ENCODE measurements at places on chromosomes 1 and 21.

DNA sequence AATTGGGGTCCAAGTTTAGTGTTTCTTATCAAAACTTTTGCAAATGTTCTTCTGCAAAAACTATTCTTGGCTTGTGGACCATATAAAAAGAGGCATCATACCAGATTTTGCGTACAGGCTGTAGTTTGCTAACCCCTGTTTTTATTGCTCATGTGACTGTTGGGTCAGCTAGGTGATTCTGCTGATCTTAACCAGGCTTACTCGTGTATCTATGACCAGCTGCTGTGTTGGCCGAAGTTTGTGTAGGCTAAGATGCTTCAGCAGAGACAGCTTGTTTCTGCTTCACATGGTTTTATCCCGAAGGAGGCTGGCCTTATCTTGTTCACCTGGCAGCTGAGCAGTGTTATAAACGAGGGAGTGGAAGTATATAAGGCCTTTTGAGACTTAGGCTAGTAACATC lies 38.2 kb downstream of the POU2F1 start:
- DNase-seq = no peak

- DNase-seq = no peak
Measured at GRCh38 chr1:12338017-12338416, 108.2 kb downstream of the VPS13D start.

DNA sequence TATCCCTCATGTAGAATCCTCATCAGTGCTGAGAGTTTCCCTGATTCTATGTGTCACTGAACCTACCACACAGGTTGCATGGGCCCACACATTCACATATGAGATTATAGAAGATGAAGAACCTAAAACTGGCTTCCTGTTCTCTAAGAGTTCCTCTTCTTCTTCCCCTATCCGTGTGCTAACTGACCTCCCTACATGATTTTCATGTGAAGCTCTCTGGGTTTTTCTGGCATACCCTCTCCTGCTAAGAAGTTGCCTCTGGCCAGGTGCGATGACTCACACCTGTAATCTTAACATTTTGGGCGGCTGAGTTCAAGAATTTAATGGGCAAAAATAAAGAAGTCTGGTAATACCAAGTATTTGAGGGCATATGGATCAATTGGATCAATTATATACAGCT lies 5.5 kb upstream of the CD244 start:
- no peak for DNase-seq

- DNase-seq = no peak
Measured at GRCh38 chr1:24027838-24028468, 47.8 kb upstream of the SRSF10 start.

DNA sequence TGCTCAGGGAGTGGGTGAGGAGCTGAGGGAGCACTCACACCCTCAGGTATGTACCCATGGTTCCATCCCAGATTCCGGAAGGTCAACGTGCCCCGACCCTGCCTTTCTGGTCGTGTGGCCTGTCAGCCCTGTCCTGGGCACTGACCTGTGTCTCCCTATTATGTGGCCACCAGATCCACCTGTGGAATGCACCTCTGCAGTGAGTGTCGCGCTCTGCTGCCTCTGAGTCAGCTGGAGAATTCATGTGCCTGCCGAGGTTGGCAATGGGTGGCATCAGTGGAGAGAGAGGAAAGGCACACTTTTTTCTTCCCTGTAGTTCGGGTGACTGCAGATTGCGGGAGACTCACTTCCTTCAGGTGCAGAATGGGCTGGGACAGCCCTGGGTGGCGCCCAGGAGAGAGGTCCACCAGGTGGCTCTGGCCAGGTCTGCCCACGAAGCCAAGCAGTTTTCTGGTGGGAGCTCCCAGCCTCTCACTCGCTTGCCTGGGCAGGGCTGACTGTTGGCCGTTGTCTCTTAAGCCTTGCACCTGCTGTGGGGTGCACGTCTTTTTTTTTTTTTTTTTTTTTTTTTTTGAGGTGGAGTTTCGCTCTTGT lies 176.1 kb upstream of the TMEM51 start:
- DNase-seq = no peak

- DNase-seq = no peak
Measured at GRCh38 chr1:28887419-28887834, 26.9 kb upstream of the EPB41 start.

DNA sequence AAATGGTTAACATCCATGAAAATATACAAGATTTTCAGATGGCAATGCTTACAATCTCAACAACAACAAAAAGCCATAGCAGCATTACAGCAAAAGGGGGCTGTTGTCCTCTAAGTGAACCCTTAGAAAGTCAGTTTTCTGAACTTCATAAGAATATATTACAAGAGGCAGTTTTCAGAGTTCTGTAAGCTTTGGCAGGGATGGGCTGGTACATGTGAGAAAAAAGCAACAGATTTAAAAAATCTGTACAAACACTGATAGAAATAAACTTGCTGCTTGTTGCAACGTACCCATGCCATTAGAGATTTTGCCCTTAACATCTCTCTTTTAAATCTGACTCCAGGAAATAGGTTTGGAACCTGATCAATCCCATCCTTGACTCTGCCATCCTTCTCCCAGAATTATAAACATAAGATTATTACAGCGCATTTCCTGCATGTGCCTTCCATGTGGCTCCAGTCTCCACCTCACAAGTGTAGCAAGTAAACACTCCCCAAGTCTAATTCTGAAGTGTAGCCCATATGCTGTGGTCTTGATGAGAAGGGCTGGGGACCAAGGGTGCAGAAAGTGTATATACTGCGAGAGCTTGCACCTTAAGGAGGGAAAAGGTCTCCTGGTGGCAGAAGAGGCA lies 101.4 kb upstream of the TSPAN2 start:
- DNase-seq = peak; percentile 31

DNA sequence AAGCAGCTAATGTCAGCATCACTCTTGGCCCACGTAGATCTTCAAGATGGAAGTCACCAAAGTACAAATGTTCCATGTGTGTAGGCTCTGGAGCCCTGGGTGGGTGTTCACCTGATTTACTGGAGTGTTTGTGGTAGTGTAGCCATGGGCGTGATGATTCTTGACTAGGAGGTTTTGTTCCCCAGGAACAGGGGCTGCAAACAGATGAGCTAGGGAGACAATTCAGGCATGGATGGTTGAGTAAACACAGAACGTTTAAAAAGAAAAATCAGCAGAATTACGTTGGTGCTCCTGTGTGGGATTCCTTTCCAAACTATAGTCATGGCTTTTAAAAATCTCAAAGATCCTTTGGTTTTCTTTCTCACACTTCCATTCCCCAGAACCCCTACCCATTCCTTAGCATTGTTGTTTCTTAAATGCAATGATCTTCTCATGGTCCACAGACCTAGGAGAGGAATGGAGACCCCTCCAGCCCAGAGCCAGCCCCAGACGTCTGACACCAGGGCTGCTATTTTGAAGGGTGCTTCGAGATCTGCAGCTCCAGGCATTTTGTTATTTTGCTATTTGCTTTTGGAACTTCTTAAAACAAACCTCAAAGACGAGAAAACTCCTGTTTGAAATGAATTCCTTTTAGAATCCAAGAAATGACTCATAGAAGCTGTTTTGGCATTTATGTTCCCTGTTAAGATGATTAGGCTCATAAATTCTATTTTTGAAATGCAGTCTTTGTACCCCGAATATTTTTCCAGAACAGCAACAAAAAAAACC lies 115.1 kb downstream of the ETS2 start:
- DNase-seq = no peak

DNA sequence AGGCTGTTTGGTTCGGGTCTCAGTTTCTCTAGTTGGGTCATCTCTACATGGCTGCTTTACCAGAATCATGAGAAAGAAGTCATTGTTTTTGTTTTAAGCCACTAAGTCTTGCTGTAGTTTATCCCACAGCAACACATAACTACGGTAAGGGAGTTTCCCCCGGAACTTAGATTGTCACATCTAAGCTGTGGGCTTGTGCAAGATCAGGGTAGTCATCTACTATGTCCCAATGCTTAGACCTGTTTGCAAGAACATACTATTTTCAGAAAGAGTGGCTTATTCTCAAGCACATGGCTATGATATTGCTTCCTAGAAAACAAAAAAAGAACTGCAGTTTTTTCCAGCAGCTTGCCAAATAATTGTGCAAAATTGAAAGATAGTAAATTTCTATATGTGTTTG lies 18.0 kb upstream of the OLIG2 start:
- DNase-seq = no peak

- DNase-seq = no peak
Measured at GRCh38 chr1:206955476-206956451, 9.5 kb upstream of the PIGR start.

DNA sequence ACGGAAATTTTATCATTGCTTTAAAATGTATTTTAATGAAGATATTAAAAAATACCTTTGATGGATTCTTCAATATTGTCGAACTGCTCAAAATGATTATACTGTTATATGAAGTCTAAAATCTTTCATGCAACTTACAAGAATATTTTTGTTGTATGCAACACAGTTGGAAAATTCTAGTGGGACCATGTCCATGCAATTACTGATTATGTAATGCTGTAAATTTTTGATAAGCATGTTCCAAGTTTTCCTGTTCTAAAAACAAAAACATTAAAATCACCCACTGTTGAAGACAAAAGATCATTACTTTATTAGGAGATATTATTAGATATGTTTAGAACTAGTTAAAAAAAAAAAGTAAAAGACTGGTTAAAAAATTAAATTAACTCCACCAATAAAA lies 132.8 kb downstream of the NFIA start:
- no peak for DNase-seq

DNA sequence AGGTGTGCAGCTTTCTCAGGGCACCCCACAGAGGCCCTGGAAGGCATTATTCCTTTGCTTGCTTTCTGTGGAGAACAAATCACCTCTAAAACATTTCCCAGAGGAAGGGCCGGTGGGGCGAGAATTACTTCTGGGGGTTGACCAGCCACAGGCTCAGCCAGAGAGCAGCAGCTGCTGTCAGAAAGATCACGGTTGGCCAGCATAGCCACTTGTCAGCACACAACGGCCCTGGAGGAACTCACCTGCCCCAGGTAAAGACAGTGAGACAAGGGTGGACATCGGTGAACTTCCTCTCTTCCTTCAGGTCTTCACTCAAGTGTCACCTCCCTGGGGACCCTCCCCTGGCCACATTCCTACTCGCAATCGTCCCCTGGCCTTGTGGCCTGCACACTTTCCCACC lies 69.5 kb upstream of the CLDN14 start:
- no peak for DNase-seq

- no peak for DNase-seq
Measured at GRCh38 chr1:155990005-155990739, 11.8 kb upstream of the ARHGEF2 start.

DNA sequence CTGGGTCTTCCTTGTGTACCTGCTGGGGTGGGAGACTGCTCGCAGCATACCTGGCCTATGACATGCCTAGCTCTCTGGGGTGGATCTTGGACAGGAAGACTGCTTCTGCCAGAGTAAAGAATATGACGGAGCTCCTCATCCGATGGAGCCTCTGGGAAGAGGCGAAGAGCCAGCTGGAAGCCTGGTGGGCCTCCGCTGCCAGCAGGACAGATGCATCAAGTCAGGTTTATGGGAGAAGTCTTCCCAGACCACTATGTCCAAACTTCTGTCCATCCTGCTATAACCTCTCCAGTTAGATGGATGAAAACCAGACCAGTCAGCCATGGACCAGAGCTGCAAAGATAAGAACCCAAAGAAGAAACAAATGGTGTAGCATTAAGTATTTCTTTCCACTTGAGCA lies 27.7 kb upstream of the NGF start:
- DNase-seq = no peak

GRCh38 chr1:114339379-114339778 lies 171.6 kb downstream of the TRIM33 start:
- peak; percentile 75 for DNase-seq

- peak; percentile 95 for DNase-seq
Measured at GRCh38 chr1:161200992-161201835, 953 bp upstream of the NDUFS2 start.

GRCh38 chr1:230879778-230880177 lies 11.5 kb upstream of the C1orf198 start:
- DNase-seq = no peak

DNA sequence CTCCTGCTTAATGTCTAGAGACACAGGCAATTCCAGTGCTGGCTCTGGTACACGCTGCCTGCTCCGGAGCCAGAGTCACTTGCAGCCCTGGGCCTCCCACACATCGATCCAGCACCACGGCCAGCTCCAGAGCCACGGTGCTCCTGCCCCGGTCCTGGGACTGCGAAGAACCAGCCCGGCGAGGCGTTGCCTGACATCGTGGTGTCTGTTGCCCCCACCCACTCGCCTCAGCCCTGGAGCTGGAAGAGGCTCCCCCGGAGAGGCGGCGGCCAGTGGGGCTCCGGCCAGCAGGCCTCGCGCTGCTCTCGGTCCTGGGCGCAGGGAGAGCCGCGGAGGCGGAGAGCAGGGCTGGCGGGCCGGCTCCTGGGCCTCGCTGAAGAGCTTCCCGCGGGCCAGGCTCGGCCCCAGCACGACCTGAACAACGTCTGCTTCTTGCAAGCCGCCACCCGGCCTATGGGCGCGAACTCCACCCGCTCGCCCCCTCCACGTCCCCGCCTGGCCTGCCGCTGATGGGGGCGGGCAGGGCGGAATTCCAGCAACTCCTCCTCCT lies 364.8 kb downstream of the CEP170 start:
- DNase-seq = no peak

DNA sequence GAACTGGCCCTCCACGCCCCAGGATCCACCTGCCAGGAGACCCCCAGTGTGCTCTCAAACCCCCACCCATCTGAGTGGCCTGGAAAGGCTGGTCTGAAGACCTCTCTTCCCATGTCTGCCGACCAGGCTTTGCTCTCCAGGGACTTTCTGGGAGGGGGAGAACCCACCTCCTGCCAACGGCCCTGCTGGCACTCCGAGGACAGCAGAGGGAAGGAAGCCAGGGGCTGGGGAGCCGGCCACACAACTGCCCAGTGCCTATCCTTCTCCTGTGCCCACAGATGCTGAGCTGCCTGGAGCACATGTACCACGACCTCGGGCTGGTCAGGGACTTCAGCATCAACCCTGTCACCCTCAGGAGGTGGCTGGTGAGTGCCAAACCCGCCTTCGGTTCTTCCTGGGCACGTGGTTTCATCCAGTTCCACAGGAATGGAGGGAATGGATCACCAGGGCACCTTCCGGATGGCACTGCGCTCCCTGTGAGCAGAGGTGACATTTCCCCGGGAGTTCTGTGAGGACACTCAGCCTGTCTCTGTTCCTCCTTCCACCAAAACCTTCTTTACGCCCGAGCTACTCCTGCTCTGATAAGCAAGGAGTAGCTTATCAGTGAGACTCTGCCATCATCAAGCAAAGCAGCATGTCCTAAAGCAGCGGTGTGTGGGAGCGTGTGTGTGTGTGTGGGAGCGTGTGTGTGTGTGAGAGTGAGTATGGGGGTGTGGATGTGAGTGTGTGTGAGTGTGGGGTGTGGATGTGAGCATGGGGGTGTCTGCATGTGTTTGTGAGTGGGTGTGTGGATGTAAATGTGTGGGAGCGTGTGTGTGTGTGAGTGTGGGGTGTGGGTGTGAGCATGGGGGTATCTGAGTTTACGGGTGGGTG lies 105.5 kb downstream of the PDE9A start:
- no peak for DNase-seq
